ENCODE measurements at places on chromosomes 12 and 14.
A peak's percentile ranks its signal among the peaks of the same experiment; 100 is the strongest.

GRCh38 chr14:73022051-73022450 lies 4.9 kb downstream of the ZFYVE1 start:
- no peak for DNase-seq

- peak; percentile 56 for DNase-seq
Observed at GRCh38 chr14:104383996-104384775, 195.4 kb upstream of the C14orf180 start.

DNA sequence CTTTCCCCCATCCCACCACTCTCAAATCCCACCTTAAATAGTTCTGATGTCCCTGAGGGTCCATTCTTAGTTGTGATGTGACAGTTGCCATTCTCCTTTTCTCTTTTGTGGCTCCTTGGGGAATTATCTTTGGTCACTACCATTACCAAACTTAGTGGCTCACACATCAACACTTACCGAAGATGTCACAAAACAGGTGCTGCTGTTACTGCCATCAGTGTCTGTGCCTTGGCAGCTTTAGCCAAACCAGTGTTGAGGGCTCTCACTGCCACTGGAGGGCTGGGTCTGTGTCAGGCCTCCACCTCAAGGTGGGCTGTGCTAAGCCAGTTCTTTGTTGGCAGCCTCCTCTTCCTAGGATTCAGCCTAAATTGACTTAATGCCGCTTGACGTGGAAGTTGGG lies 144.0 kb downstream of the MYRFL start:
- DNase-seq = no peak

GRCh38 chr14:58048219-58048618 lies 103.8 kb downstream of the ARMH4 start:
- no peak for DNase-seq

DNA sequence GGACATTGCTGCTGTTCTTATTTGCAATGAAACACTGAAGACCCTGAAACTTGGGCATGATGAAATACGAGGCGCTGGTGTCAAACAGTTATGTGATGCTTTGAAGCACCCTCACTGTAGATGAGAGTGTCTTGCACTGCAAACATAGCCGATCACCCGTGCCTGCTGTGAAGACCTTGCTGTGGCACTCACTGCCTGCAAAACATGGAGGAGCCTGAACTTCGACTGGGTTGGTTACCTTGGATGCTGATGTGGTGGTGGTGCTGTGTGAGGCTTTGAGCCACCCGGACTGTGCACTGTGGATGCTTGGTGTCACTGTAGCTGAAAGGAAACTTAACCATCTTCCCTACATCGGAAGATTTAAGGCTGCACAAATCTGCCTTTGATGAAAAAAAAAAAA lies 162.9 kb downstream of the GLT1D1 start:
- no peak for DNase-seq

- peak; percentile 17 for DNase-seq
Observed at GRCh38 chr12:89862511-89863445, 154.1 kb upstream of the ATP2B1 start.

- peak; percentile 55 for DNase-seq
Observed at GRCh38 chr14:24911324-24912109, 138.4 kb downstream of the STXBP6 start.

DNA sequence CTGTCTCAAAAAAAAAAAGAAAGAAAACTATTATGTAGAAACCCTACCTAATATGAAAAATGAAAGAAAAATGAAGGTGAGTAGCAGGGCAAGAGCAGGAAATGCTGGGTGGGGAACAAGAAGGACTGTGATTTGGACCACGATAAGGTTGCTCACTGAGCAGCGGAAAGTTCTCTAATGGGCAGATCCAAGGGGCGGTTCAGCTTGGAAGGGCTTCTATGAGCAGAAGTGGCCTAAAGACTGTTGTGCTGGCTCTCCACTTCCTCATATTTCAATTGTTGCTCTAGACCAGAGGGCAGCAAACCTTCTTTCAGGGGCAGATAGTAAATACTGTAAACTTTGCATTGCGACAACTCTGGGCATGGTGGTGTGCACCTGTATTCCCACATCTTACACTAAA lies 16.3 kb upstream of the NFYB start:
- no peak for DNase-seq

GRCh38 chr12:106223485-106224354 lies 24.1 kb downstream of the CKAP4 start:
- DNase-seq = no peak

DNA sequence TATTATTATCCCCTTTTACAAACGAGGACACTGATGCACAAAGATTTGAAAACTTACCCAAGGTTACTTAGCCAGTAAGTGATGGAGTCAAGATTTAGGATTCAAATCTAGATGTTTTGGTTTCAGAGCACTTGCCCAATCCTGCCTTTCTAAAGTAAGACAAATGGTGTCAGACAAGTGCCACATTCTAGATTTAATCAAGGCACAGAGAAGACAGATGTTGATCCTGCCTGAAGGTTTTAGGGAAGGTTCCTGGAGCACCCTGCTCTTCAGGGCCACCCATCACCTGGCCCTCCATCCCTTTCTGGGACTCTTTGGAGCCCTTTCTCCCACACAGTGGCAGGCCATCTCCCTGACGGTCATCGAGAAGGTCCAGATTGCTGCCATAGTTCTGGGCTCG lies 2.9 kb downstream of the MARCHF9 start:
- no peak for DNase-seq

DNA sequence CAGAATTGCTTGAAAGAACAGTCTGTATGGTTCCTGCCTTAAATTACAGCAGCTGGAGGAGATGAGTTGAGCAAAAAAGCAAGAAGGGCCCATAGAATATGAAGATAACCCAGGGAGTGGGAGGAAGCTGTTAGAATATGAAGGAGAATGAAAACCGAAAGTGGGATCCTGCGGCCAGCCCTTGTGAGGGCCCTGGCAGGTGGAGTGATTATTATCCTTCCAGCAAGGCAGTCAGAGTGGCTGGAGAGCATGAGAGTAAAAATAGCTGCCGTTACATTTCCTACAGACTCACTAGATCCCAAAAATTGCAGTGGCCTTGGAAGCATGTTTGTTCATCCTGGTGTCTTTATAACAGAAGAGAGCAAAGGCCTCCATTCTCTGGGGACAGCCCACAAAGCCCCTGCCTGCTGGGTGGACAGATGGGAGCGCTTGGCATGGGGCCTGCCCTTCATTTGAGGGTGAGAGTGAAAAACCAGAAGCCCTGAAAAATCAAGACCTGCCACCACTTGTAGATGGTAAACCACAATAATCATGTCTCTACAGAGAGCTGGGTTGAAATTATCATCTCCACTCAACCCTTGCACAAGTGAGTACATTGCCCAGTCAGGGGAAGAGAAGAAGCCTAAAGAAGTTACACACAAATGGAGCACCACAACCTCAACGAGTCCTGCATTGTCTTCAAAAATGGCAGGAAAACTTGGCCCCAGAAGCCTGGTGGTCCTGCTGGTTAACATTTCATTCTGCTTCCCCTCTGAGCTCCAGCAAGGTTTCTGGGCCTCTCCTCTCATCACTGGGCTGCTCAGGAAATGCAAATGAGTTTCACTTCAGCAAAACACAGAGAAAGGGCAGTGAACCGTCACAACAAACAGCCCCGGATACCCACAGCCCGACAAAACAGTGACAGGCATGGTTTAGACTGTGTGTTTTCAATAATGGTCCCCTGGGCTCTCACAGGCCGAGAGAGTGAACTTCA lies 20.5 kb downstream of the ZDHHC22 start:
- no peak for DNase-seq

- no peak for DNase-seq
Observed at GRCh38 chr14:98103705-98104104, 1168.3 kb downstream of the BCL11B start.

DNA sequence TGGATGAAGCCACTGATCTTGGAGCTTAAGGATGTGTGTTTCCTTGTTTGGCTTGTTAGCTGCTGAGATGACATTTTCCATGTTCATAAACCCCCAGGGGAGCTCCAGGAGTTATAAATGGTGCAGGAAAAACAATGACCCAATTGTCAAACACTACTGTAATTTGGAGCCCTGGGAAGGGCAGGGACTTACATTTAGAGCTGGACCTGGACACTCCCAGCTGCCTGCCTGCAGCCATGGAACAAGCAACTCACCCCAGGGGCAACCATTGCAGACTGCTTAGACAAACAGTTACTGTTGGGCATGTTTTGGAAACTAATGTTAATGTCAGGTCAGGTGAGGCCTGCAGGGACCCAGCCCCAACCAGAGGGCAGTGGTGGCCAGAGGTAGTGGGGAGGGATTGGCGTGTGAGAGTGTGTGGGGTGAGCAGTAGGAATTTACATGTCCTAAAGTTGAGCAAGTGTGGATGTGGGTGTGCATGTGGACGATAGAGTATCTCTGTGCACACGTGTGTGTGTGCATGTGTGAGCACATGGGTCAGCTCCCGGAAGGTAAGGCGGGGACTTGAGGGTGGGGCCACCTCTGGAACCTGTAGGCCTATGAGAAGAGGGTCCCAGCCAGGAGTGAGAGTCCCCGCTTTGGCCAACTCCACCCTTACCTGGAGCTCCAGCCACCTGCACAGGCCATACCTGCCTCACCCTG lies 86.4 kb upstream of the NOS1 start:
- no peak for DNase-seq

DNA sequence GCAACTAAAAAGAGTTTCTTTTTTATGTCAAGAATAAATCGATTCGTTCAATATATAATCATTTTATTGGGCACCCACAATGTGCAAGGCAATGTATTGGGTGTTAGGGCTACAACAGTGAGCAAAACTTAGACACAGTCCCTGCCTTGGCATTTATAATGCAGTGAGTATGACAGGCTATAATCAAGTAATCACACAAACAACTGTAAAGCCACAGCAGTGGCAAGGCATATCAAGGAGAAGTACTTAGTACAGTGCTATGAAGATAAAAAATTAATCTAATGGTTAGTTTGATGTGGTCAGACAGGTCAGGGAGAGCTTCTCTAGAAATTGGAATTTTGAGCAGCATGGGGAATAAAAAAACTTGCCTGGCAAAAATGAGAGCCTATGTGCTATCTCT lies 39.5 kb upstream of the OTOGL start:
- no peak for DNase-seq

- no peak for DNase-seq
Observed at GRCh38 chr12:42978708-42979107, 389.2 kb upstream of the PRICKLE1 start.

GRCh38 chr12:8519171-8519570 lies 5.9 kb downstream of the CLEC4D start:
- DNase-seq = no peak

- DNase-seq = no peak
Observed at GRCh38 chr12:104414581-104415341, 42.0 kb upstream of the CHST11 start.

DNA sequence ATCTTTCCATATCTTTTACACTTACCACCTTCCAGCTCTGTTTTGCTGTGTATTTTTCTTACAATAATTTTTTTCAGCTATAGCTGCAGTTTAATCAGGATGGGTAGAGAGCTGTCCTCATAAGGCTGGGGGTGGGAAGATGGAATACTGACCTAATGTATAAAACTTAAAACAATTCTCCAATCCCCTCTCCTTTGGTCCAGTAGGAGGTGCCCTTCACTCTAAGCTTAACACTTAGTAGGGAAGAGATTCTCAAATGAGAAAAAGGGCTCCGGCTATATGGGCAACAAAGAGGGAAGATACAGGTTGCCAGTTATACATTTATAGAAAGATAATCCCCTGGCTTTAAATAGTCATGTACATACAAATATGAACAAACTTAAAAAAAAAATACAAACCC lies 2.8 kb downstream of the ORMDL2 start:
- DNase-seq = no peak

DNA sequence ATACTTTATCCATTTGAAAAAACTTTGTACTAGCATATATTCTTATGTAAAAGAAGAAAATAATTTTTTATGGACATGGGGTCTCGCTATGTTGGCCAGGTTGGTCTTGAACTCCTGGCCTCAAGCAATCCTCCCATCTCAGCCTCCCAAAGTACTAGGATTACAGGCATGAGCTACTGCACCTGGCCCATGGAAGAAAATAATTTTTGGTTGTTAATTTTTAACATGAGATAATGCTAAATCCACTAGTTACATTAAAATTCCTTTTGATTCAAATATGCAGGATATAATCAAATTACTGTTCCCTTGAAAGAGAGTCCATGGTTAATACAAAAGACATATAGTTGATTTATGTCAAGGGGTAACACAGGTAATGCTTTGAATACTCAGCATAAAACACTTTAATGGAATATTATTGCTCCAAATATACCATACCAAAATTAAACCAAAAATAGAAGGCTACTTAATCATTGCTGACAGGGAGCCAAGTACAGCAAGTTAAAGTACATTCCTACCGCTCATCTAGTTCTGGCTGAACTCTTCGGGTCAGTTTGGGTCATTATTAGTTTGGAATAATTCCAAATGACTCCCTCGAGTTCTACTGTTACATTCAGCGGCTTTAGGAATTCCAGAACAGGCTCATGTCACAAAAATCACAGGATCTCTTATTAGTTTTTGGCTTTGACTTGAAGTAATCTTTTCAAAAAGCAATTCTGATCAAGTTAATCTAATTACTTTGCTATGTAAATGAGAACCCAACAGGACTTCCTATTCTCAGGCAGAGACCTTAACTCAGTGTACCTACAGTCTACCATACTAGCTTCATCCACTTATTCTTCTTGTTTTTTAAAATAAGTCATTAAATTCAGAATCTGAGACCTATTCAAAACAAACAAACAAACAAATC lies 6.1 kb downstream of the SOS2 start:
- DNase-seq = peak; percentile 46

DNA sequence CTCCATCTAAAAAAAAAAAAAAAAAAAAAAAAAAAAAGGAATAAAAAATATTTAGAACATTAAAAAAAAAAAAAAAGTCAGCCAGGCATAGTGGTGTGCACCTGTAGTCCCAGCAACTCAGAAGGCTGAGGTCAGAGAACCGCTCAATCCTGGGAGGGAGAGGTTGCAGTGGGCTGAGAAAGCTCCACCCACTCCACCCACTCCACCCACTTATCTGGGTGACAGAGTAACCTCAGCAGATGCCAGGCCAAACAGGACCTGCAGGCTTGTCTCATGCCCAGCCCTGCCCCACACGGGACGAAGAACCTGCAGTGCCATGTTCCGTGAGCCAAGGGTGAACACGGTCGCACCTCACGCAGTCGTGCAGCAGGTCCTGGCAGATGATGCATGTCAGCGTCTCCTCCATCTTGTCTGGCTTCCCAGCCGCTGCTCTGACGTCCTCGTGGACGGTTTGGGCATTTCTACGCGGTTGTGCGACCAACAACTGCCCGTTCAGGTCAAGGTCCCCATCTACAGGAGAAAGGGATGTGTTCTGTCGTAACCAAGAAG lies 28.6 kb downstream of the CHFR start:
- DNase-seq = no peak

GRCh38 chr12:47277972-47278448 lies 198.3 kb upstream of the AMIGO2 start:
- DNase-seq = no peak

GRCh38 chr12:59298296-59298695 lies 297.5 kb upstream of the SLC16A7 start:
- no peak for DNase-seq

GRCh38 chr14:42719391-42719790 lies 1112.7 kb downstream of the LRFN5 start:
- no peak for DNase-seq

GRCh38 chr14:104212206-104213095 lies 74.1 kb downstream of the KIF26A start:
- DNase-seq = no peak

Data from right lung (tissue), 10 donors.